ENCODE measurements at places on chromosomes 2 and 18. TPM values are rescaled to one million over a fixed set of nuclear protein-coding genes. Genes with fewer than 3 reads are reported as not detected.

The MEP1B gene
- total RNA-seq, result not detected

The CD226 gene
- total RNA-seq, result 20.1 TPM

The SNED1 gene
- 32.4 TPM for total RNA-seq

The FZD7 gene
- total RNA-seq, result 0.97 TPM

The MLPH gene
- not detected for total RNA-seq

The AOX1 gene
- total RNA-seq, result not detected

The SERPINB3 gene
- total RNA-seq, result not detected

The ATP6V1C2 gene
- not detected for total RNA-seq

The RAB31 gene
- total RNA-seq, result 0.22 TPM

The UPP2 gene
- not detected for total RNA-seq

The KRTCAP3 gene
- 4.4 TPM for total RNA-seq

The ALKAL2 gene
- total RNA-seq, result not detected

The RAX gene
- not detected for total RNA-seq

The SLC9A2 gene
- total RNA-seq, result not detected

The OXER1 gene
- total RNA-seq, result 0.25 TPM

The IL18R1 gene
- total RNA-seq, result 7.0 TPM

The RALBP1 gene
- 7.9 TPM for total RNA-seq

The ZAP70 gene
- total RNA-seq, result 512 TPM

The NDC80 gene
- 5.6 TPM for total RNA-seq

The GPR35 gene
- total RNA-seq, result 17.5 TPM

The REG3G gene
- not detected for total RNA-seq

The SCLY gene
- total RNA-seq, result 11.8 TPM

The SLC40A1 gene
- 1.3 TPM for total RNA-seq

The OTOS gene
- total RNA-seq, result not detected

The MARCHF4 gene
- total RNA-seq, result not detected

The KIF1A gene
- total RNA-seq, result not detected

The TANK gene
- total RNA-seq, result 79.1 TPM

The EFR3B gene
- total RNA-seq, result 0.08 TPM

The ATF2 gene
- 43.6 TPM for total RNA-seq

The NAT8 gene
- total RNA-seq, result not detected

The HOXD8 gene
- total RNA-seq, result not detected

The SPAST gene
- 7.4 TPM for total RNA-seq

The PLA2R1 gene
- total RNA-seq, result not detected

The LYG2 gene
- not detected for total RNA-seq

The RGPD3 gene
- total RNA-seq, result 0.28 TPM

The GPAT2 gene
- total RNA-seq, result 2.0 TPM

The ALLC gene
- not detected for total RNA-seq

The CROCC2 gene
- total RNA-seq, result not detected

The LRRTM4 gene
- not detected for total RNA-seq

The GPC1 gene
- total RNA-seq, result 0.30 TPM

The PCARE gene
- not detected for total RNA-seq

The PPM1B gene
- 93.0 TPM for total RNA-seq

The ESPNL gene
- total RNA-seq, result not detected
